Femur (tissue), 1 donor: ENCODE measurements at places on chromosomes 6 and 20.

- DNase-seq, result no peak
Observed at GRCh38 chr6:96520171-96521115, 1.2 kb upstream of the UFL1 start.

- no peak for DNase-seq
Observed at GRCh38 chr6:165728216-165728615, 65.2 kb upstream of the PDE10A start.

- DNase-seq, result no peak
Observed at GRCh38 chr6:76553256-76553655, 480.8 kb upstream of the IMPG1 start.

DNA sequence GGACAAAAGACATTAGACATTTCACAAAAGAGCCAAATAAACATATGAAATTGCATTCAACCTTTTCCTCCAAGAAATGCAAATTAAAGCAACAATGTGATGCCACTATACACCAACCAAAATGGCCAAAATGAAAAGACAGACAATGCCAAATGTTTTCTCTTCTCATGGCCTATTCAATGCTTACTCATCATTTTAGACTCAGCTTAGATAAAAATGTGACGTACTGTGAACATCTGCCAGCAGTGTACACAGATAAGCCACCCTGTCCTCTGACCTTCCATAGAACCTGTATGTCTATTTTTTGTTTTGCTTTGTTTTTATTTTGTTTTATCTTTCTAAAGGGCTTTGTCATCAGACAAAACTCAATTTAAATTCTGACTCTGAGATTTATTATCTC is 385.2 kb downstream of the FRK start:
- DNase-seq, result no peak

DNA sequence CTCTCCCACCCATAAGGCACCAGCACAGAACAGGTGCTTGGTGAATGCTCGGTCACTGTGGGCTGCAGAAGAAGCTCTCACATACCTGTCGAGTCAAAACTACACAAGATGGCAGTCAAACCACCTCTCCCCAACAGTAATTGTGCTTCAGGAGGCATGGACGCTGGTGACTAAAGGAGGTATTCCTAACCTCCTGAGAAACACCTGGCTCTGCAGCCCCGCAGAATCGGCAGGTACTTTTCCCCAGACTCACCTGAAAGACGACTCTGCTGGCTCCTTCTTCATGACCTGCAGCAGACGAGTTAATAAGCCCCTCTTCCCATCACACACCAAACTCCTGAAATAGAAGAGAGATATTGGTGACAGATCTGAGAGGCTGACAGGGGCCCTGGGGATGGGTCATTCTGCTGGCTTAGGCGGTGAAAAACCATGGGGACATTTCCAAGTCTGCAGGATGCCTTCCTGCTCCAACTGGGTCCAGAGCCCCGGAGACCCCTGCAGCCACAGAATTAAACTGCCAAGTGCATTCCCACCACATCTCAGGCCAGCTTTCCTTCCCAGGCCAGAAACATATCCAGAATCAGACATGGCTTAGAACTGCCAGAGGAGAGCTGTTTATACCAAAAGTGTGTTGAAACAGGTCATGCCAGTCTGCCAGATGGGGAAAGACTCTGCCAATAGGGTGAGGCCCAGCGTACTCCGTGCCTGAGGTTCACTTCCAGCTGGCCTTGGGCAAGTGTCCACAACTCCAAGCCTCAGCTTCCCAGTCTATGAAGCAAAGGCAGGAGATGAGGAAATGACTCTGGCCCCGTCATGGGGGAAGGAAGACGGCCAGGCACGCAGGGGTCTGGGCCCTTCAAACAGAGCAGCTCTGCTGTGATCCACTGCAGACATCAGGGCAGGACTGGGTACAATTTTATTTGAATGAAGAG is 53.0 kb downstream of the MYH7B start:
- DNase-seq, result no peak

DNA sequence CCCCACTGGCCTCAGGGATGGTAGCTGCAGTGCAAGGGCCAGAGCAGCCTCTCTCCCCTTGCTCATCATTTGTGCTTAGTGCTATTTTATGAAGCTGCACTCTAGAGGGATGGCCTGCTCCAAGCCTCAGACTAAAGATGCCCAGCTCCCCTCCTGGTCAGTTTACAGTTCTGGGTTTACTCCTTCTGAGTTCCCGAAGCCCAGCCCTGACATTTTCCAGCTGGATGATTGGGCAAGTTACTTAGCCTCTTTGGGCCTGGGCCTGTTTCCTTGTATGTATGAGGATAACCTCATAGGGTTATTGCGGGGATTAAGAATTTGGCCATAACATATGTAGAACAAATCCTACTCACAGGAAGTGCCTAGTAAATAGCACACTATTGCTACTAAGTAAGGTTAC is 31.8 kb upstream of the EMILIN3 start:
- DNase-seq, result peak; percentile 74

DNA sequence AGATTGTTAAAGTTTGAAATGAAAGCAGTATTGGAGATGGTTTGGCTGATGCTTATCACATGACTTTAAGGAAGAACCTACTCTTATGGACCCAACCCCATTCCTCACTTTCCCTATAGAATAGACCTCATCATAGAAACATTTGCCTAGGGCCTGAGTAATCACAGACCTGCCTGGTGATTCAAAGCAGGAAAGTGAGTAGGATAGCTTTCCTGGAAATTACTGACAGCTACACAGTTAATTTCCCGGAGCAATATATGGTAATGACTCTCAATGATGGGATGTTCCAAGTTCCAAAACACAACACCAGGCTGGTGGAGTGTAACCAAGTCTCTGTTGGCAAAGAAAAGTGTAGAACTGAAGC is 233.8 kb downstream of the SIM1 start:
- DNase-seq, result no peak

DNA sequence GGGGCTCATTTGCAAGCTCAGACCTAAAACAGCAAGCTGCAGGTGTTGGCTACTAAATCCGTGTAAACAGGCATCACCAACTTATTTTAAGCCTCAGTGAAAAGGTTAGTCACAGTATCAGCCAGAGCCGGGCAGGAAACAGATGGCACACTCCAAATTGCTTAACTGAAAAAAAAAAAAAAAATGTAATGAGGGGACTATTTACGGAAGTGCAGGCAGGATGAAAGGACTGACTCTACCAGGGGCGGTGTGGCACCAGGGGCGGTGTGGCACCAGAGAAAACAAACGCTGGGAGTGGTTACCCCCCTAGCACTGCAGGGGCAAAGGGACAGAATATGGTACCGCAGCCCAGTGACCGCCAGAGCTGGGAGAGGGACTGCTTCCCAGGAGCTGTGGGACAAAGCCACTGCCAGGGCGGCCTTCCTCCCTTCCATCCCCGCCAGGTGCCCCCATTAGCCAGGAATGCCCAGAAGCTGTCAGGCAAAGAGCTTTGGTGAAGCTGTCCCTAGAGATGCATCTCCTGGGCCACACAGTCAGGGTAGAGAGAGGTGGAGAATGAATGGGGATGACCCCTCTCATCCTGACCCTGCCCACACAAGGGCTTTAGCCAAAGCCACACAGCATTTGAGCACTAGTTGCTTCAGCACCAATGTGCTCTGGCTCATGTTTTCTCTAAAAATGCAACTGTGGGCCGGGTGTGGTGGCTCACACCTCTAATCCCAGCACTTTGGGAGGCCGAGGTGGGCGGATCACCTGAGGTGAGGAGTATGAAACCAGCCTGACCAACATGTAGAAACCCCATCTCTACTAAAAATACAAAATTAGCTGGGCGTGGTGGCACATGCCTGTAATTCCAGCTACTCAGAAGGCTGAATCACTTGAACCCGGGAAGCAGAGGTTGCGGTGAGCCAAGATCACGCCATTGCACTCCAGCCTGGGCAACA is 39.6 kb upstream of the GFOD1 start:
- DNase-seq, result peak; percentile 57

GRCh38 chr6:142293121-142293520 is 8.7 kb upstream of the ADGRG6 start:
- DNase-seq, result no peak

DNA sequence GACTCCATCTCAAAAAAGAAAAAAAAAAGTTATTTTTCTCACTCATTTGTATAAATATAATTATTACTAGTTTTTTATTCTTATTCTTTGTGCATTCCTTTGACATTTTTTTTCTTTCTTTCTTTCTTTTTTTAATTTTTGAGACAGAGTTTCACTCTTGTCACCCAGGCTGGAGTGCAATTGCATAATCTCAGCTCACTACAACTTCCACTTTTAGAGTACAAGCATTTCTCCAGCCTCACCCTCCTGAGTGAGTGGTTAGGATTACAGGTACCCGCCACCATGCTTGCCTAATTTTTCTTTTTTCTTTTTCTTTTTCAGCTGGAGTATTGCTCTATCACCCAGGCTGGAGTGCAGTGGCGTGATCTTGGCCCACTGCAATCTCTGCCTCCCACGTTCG is 51.4 kb upstream of the JARID2 start:
- DNase-seq, result no peak

DNA sequence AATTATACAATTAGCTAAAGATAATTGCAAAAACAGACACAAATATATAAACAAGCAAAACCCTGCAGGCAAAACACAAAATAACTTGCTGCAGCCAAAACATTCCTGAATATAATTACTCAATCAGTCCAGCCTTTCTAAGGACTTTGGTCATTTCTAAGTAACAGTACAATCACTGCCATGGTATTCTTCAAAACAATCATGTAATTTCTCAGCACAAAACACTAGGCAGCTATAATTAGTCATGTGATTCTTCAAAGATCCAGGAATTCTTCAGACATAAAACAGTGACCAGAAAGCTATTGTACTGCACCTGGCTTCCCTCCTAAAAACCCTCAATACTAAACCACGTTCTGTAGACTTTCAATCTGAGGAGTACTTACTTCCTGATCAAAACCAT is 881.1 kb downstream of the EPHA7 start:
- DNase-seq, result no peak

- no peak for DNase-seq
Observed at GRCh38 chr20:12074111-12074655, 156.5 kb downstream of the BTBD3 start.

GRCh38 chr6:34947561-34947960 is 58.5 kb downstream of the ANKS1A start:
- no peak for DNase-seq
